Suprapubic skin (tissue), 4 donors: ENCODE measurements at places on chromosomes 3 and 15. TPM values are rescaled to one million over a fixed set of nuclear protein-coding genes. Genes with fewer than 3 reads are reported as not detected.

Gene KIF15
- total RNA-seq, result 4.8 TPM

Gene WWTR1
- 68.9 TPM for total RNA-seq

Gene CEMIP
- 5.4 TPM for total RNA-seq

Gene SEMA4B
- total RNA-seq, result 93.0 TPM

Gene FGF7
- 5.5 TPM for total RNA-seq

Gene CADPS
- total RNA-seq, result 2.5 TPM
